GM13976 (cell line): ENCODE measurements at places on chromosomes 1 and 21.
A peak's percentile ranks its signal among the peaks of the same experiment; 100 is the strongest.

DNA sequence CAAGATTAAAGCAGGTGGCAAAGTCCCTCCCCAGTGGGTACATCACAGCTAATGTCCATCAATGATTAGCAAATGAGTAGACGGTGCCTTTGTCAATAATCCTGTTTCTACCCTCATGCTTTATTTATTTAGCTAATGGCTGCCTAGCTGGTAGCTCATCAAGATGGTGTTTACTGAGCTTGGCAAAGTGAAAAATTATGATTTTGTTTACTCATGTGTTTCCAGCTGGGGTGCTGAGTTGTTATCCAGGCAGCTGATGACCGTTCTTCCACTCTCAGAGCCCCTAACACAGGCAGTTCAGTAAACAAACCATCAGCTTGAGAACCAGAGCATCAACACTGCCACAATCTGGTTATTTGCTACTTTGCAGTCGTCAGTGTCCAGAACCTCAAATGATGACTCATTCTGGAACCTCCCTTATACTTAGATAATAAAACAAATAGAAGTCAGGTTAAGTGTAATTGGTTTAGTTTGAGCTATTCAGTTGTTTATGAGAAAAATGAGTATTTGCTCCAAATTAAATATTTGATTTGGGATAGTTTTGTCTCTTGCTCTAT, 163.9 kb downstream of the ST6GALNAC5 start:
- no peak for DNase-seq

GRCh38 chr1:26121854-26122773, 10.5 kb downstream of the PDIK1L start:
- DNase-seq: no peak

DNA sequence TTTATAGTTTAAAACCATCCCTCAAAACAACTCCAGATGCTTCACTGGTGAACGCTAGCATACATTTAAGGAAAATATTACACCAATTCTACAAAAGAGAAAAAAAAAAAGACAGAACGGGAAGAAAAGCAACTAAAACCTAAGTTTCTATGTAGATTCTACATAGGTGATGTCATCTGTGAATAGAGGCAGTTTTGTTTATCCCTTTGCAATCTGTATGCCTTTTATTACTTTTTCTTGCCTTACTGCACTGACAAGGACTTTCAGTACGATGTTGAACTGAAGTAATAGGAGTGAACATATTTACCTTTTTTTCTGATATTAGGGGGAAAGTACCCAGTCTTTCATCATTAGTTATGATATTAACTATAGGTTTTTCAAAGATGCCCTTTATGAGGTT, 101.7 kb upstream of the HAO2 start:
- no peak for DNase-seq

GRCh38 chr1:202201971-202202370, 8.4 kb downstream of the LGR6 start:
- DNase-seq: no peak

DNA sequence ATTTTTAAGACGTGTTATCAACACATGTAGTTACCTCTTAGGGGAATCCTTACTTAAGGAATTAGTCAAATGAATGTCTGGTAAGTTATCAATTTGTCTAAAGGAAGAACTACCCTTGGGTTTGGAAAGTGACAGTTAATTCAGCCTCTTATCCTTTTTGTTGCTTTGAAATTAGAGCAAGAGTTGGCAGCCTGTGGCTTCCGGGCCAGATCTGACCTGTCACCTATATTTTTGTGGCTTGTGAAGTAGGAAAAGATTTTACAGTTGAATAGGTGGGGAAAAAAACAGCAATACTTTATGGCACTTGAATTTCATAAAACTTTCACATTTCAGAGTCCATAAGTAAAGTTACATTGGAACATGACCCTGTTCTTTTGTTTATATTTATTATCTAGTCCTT, 5.5 kb downstream of the MRPS6 start:
- no peak for DNase-seq

- DNase-seq: peak; percentile 91
Measured at GRCh38 chr1:5745800-5746610, 246.2 kb downstream of the NPHP4 start.

DNA sequence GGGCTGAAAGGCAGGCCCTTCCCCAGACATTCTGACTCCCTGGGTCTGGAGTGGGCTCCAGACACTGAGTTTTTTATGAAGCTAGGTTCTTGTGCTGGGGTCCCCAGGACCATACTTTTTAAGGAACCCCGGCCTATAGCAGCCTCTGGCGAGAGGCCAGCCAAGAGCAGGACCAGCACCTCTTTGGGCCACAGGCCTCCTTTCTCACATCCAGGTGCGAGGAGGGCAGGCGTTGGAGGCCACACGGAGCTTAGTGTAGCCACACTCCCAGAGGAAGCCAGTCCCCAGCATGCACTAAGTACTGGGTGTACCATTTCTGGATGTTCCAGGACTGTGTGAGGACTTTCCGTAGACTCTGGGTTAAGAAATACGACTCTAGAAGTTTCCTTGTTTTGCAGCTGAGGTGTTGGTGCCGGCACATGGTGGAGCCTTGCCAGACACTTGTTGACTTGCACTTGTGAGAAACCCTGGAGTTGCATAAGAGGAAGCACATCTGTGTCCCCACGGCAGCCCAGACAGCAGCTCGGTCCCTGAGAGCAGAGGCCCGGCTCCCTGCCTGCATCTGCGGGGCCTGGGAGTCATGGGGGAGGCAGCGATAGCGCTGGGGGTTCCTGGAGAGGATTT, 122.2 kb upstream of the VAMP3 start:
- DNase-seq: no peak

DNA sequence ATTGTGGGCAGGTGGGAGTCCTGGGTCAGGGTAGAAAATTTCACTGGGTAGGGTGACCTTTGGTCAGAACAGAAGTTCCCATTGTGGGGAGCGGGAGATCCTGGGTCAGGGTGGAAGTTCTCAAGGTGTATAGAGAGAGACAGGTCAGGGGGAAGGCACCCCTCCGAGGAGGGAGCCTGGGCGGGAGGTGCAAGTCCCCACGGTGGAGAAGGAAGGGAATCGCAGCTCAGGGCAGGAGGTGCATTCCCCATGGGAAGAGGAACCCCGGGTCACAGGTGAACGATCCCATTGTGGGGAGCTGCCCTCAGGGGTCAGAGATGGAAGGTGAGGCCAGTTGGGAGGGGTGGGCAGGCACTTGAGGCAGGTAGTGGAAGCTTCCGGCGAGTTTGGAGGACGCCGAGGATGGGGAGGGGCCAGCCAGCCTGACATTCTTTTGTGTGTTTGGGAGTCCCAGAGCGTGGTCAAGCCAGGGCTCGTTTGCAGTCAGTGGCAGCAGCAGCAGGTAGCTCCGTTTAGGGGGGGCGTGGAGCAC, 637 bp downstream of the LYPLA2 start:
- DNase-seq: peak; percentile 73

- DNase-seq: no peak
Measured at GRCh38 chr1:23179862-23180261, 11.2 kb upstream of the LUZP1 start.

DNA sequence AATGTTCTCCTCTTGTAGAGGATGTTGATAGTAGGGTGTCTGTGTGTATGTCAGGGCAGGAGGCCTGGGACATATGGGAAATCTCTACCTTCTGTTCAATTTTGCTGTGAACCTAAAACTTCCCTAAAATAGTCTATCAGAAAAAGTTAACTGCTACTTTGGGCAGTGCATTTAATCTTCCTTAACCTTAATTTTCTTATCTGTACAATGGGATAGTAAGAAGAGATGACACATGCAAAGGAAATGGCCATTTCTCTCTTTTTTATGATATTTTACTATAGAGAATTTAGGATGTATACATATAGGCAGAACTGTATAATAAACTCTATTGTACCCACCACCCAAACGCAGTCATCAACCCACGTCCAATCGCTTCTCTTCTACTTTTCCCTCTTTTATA, 8.6 kb downstream of the AGO3 start:
- DNase-seq: no peak
